Thoracic aorta (tissue), 2 donors: ENCODE measurements at places on chromosomes 5 and 9.

DNA sequence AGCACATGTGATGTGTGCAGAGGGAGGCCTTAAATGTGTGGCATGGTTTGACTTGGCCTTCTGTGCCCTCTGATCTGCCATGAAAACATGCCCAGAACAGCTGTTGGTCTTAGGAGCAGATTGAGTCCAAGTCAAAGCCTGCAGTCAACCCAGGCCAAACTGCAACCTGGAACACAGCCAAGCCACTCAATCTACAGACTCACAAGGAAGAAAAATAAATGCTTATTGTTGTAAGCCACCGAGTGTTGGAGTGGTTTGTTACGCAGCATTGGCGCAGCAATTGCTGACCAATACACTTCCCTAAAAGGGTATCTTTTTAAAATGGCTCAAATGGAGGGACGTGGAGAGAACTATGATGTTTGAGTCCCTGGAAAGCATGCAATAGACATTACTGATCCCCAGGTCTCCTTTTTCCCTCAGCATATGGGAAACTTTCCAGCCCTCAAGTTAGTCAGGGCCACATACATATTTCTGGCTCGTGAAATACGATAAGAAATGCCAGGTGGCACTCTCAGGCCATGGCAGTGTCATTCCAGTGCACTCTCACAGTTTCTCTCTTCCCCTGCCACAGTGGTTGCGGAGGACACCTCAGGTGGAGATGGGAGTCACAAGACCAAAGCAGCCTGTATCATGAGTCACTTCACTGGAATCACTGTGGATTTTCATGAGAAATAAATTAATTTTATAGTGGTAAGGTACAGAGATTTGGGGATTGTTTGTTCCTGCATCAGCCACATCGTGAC is 168.0 kb upstream of the ZNF618 start:
- no peak for DNase-seq

GRCh38 chr9:34139477-34140146 is 13.1 kb upstream of the DCAF12 start:
- no peak for DNase-seq

DNA sequence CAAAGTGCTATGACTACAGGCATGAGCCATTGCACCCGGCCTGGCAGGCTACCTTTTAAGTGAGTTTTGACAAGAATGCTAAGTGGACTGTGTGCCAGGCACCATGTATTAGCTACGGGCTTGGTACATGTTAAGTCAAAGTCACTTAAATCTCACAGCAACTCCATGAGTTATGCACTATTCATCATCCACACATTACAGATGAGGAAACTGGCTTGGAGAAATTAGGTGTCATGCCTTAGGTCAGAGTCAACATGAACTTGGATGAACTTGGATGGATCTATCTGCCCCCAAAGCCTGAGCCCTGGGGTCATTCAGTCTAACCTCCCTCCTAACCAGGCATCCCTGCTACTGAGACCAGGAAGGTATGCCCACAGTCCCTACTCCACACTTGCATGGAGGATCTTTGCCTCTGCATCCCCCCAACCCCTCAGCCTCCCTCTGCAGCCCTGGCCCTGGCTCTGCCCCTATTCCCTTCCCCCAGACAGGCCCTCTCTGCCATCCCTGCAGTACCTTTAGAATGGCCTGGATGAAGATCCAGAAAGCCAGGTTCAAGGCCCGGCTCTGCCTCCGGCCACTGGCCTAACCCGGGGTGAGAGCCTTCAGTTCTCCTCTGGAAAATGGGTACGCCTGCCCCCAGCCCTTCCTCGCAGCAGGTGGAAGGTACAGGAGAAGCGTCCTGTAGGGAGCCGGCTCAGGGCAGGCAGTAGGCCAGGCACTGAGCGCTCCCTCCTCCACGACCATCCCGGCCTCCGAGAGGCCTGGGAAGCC is 685 bp upstream of the ADGRD2 start:
- DNase-seq: no peak

GRCh38 chr5:126044111-126044668 is 379.0 kb upstream of the GRAMD2B start:
- DNase-seq: no peak

DNA sequence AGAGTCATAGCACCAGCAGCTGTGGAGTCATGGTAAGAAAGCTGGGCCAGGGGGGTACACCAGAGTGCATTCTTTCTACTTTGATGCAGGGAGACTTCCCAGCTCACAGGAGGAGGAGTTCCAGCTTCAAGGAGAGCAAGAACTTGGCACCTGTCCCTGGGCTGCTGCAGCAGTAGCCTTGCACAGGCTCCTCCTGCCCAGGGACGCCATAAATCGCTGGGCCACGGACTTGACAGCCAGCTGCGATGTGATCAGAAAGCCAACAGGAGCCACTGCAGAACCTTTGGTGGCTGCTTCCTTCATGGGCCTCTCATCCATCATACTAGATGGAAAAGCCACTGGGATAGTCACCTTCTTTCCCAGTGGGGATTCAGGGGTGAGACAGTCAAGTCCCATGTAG is 234.7 kb downstream of the NMUR2 start:
- no peak for DNase-seq

- DNase-seq: no peak
Observed at GRCh38 chr5:180299526-180299925, 7.6 kb upstream of the MAPK9 start.
